T47D (cell line): ENCODE measurements at places on chromosomes 3 and 15.

- DNase-seq = no peak
Observed at GRCh38 chr15:66751579-66751978, 49.5 kb downstream of the SMAD6 start.

- DNase-seq = no peak
Observed at GRCh38 chr3:117253636-117254035, 544.1 kb downstream of the TUSC7 start.

- DNase-seq = peak; percentile 10
Observed at GRCh38 chr3:26280517-26280916, 342.1 kb upstream of the LRRC3B start.

- DNase-seq = no peak
Observed at GRCh38 chr3:134315286-134316106, 58.8 kb downstream of the AMOTL2 start.

GRCh38 chr3:54366007-54366750, 243.8 kb downstream of the CACNA2D3 start:
- DNase-seq = no peak

- DNase-seq = no peak
Observed at GRCh38 chr15:85690561-85691231, 104.0 kb downstream of the KLHL25 start.

GRCh38 chr15:65086680-65087111, 10.2 kb downstream of the KBTBD13 start:
- DNase-seq = no peak
